H1 (cell line): ENCODE measurements at places on chromosomes 4 and X. TPM values are rescaled to one million over a fixed set of nuclear protein-coding genes. Genes with fewer than 3 reads are reported as not detected.

GRCh38 chrX:39682778-39683177 lies 415.0 kb downstream of the BCOR start:
- no peak for DNase-seq

DNA sequence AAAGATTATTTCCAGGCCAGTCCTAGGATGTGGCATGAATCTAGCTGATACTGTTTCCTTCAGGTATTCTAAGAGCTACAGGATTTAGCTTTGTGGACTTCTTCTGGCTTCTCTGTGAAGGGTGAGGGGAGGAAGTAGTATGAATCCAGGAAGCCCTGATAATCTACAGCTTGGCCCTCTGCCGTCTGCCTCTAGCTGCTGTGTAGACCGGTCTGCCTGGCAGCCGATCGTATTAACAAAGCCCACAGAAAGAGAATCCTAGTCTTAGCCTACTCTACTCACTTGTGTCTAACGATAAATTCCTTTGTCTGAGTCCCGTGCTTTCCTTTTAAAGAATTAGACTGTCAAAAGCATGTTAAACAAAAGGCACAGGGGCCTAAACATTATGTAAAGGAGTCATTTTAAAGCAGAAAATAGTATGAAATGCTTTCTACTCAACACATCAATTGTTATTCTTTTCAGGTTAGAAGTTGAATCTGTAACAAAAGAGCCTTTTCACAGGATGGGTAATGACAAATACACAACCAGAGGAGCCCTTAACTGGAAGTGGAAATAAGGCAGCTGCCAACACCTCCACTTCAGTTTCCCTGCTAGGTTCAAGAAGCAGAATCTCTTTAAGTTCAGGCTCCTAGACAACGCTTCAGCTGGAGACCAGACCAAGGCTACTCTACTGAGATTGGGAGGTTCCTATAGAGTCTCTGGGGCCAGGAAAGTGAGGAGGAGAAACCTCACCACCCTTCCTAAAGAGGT lies 48.9 kb upstream of the UCP1 start:
- no peak for DNase-seq

DNA sequence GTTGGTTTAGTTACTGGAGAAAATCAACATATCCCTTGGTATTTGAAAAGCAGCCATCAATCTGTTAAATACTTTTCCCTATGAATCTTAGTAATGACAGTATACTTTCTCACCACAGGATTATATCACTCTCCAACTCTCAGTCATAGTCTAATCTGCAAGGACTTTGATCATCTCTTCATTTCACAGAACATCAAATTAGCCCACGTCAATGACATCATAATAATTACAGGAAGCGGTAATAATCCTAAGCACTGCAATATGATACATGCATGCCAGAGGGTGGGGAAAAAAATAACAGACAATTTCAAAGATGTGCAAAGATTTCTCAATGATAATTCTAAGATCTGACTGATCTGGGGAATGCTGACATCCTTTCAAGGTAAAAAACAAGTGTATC lies 404.1 kb downstream of the GPM6A start:
- no peak for DNase-seq

DNA sequence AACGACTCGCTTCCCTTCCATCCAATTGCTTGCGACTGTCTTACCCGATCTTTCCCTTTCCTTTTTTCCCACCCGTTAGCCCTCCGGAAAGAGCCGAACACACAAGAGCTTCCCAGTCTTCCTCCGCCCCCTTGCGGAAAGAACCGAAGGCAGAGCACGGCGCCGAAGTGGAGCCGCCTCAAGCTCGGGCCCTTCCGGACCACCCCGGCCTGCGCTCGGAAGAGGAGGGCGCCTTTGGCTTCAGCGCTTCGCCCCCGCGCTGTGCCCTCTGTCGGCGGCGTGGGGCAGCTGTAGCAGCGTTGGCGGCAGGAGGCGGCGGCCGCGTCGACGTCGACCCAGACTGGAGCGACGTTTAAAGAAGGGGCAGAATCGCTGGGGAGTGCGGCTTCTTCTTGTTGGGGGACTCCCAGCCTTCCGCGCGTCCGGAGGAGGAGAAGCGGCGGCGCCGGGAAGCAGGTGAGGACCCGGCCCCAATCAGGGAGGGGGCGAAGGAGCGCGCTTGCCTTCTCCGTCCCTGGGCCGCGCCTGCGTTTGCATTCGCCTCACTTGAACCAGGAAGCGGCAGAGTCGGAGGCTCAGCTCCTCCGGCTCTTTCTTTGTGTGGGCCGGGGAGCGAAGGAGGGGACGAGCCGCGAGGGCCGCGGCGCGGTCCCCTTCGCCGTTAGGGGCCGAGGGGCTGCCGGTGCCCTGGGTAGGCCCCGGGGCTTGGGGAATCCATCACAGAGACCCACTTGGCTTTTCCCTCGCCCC lies at the start of gene ZBTB33:
Gene ZBTB33, plus strand, starts transcription at position 291 of the 750 bp plus-strand sequence. CDS start 2,604 bp downstream, outside the sequence.
- peak; percentile 83 for DNase-seq

- no peak for DNase-seq
Measured at GRCh38 chrX:105323928-105324327, 103.4 kb upstream of the TEX13A start.

DNA sequence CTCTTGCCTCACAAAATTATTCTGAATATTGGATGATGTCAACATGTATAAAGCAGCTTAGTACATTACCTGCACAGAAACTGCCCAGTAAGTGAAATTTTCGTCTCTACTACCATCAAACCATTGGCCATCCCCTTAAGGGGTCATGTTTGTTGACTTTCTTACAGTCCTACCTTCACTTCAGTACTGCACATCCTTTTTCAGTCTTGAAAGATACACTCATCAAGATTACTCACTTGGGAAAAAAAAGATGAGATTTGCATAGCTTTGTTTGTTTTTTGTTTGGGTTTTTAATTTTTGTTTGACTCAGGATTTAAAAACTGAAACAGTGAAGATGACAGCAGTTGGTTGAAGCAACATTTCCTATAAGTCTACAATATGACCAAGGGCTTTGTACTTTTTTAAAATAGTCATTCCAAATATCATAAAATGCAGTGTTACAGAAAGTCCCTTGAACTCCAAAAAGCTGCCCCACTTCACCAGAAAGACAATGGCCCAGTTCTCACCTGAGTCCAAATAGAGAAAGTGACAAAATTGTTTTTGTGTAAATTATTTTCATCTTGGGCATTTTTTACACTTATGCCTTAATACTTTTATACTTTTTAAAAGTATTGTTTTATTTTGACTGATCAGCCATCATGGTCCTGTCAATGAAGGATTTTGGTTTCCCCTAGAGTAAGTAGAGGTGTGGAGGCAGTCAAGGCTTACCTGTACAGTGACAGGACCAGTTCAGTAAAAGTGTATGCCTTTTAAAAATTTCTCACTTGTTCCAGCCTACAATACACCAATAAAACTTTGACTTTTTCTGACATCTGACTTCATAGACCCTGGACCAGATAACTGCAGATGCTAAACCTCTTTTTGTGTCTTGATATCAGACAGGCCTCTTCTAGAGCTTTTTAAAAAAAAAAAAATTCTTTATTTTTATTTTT lies 59.7 kb upstream of the EDA2R start:
- DNase-seq = no peak

The FGF2 gene
- total RNA-seq = 145 and 153 TPM in 2 replicates

The CABS1 gene
- not detected in 2 replicates for total RNA-seq

The CD99L2 gene
- total RNA-seq = 6.6 and 8.5 TPM in 2 replicates

The ASMTL gene
- 75.4 and 81.4 TPM in 2 replicates for total RNA-seq

The CT45A10 gene
- not detected in 2 replicates for total RNA-seq
